A549 treated with CpdA at 1 μM for 4 hours (cell line): ENCODE measurements at places on chromosomes 7 and 10. TPM values are rescaled to one million over a fixed set of nuclear protein-coding genes. Genes with fewer than 3 reads are reported as not detected.

RSU1 gene
- 79.3 to 87.0 TPM (median 84.5 TPM) in 5 replicates for total RNA-seq

LRIT1 gene
- not detected in 5 replicates for total RNA-seq

GBX1 gene
- total RNA-seq: not detected in 5 replicates

PTPRZ1 gene
- total RNA-seq: not detected in 5 replicates

LRRC61 gene
- 0.03 to 0.34 TPM (median 0.09 TPM) in 4 of 5 replicates, not detected in the other for total RNA-seq

HMX2 gene
- total RNA-seq: 0.10 to 0.18 TPM (median 0.16 TPM) in 4 of 5 replicates, not detected in the other

CUBN gene
- total RNA-seq: 0.05 to 0.28 TPM (median 0.11 TPM) in 5 replicates
